ENCODE measurements at places on chromosomes 6 and 20. TPM values are rescaled to one million over a fixed set of nuclear protein-coding genes. Genes with fewer than 3 reads are reported as not detected.

Gene WFDC5
- not detected for total RNA-seq

Gene ECT2L
- 1.6 TPM for total RNA-seq

Gene KIF25
- total RNA-seq = 0.22 TPM

Gene SAMD10
- 5.6 TPM for total RNA-seq

Gene RAB23
- total RNA-seq = 10.9 TPM

Gene LSM14B
- total RNA-seq = 51.6 TPM

Gene TRIM31
- not detected for total RNA-seq

- H3K4me1 ChIP-seq = peaks cover 55% of the 10 kb centered on the region
- DNase-seq = no peak
- peak overlapping the region; percentile 100 for H3K27ac ChIP-seq
- peak overlapping the region; percentile 99 for H3K4me3 ChIP-seq
- H3K36me3 ChIP-seq = no peaks in the 10 kb centered on the region
Measured at GRCh38 chr6:149717255-149717587, 680 bp downstream of the LATS1 start.

- H3K4me1 ChIP-seq = no peaks in the 10 kb centered on the region
- no peak overlapping the region for H3K27ac ChIP-seq
- no peak overlapping the region for H3K4me3 ChIP-seq
- H3K27me3 ChIP-seq = no peaks in the 10 kb centered on the region
- no peak for DNase-seq
Measured at GRCh38 chr20:1357921-1358671, 29.2 kb upstream of the SDCBP2 start.

DNA sequence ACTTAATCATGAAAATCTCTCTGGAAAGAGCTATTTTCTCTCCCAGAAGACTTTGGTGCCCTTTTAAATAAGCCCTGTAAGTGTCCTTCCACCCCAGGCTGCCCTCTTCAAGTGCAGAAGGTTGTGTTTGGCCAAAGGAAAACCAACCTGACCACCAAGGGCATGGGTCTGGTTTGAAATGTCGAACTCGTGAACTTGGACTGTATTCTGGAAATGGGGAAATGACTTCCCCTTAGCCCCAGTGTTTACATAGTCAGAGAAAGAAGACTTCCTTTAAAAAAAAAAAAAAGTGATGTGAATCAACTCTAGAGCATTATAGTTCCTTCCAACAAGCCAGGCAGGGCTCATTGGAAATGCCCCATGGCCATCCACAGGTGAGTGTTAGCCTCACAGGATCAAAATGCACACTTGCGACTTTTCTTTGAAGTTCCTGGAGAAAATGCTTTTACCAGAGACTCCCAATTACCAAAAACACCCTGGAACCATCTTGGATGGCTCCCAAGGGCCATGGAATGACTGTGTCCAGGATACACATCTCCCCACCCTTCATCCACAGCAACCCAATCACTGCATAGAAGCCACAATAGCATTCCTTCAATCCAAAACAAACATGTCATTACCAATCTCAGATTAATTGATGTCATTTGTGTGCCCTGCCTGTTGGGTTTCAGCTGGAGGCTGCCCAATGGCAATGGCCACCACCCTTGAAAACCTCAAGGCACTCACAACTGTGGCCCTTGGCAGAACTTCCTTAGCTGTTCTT is 133.8 kb downstream of the CLIC5 start:
- no peaks in the 10 kb centered on the region for H3K36me3 ChIP-seq
- no peak overlapping the region for H3K27ac ChIP-seq
- no peak for DNase-seq
- H3K4me3 ChIP-seq = no peak overlapping the region

- H3K4me3 ChIP-seq = no peak overlapping the region
- H3K27me3 ChIP-seq = no peaks in the 10 kb centered on the region
- no peak overlapping the region for H3K27ac ChIP-seq
Measured at GRCh38 chr6:37218511-37218910, 39.1 kb upstream of the TBC1D22B start.

DNA sequence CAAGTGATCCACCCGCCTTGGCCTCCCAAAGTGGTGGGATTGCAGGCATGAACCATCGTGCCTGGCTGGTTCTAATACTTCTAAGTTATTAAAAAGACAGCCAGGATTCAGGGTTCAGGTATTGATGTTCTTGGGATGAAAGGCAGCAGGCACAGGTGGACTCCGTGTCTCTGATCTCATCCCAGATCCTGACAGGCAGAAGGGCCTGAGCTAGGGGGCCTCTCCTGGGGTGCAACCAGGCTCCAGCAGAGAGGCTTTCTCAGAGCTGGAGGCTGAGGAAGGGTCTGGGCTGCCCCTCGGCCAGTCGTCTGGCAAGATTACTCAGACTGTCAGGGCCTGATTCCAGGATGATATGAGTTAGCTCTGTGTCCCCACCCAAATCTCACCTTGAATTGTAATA is 106.3 kb downstream of the SCML4 start:
- H3K4me1 ChIP-seq = peaks cover under 1% of the 10 kb centered on the region
- H3K27me3 ChIP-seq = peaks cover 45% of the 10 kb centered on the region
- H3K27ac ChIP-seq = no peak overlapping the region
- no peak for DNase-seq

GRCh38 chr6:74277777-74278186 is 581.8 kb downstream of the CD109 start:
- peaks cover 14% of the 10 kb centered on the region for H3K4me1 ChIP-seq
- no peak overlapping the region for H3K4me3 ChIP-seq
- no peaks in the 10 kb centered on the region for H3K36me3 ChIP-seq
- peak overlapping the region; percentile 39 for H3K27ac ChIP-seq
- H3K27me3 ChIP-seq = no peaks in the 10 kb centered on the region

GRCh38 chr20:62807444-62808210 is 3.0 kb downstream of the OGFR start:
- H3K27me3 ChIP-seq = no peaks in the 10 kb centered on the region
- H3K4me3 ChIP-seq = no peak overlapping the region
- no peak for DNase-seq

GRCh38 chr6:40631744-40632143 is 44.6 kb upstream of the LRFN2 start:
- H3K27me3 ChIP-seq = peaks cover 61% of the 10 kb centered on the region
- DNase-seq = no peak
- no peak overlapping the region for H3K4me3 ChIP-seq
- H3K4me1 ChIP-seq = no peaks in the 10 kb centered on the region
- no peaks in the 10 kb centered on the region for H3K36me3 ChIP-seq
- H3K27ac ChIP-seq = no peak overlapping the region
